Effector memory CD8-positive, alpha-beta T cell (primary cell): ENCODE measurements at places on chromosomes 2 and 18.
A peak's percentile ranks its signal among the peaks of the same experiment; 100 is the strongest.

GRCh38 chr2:68734688-68735525, at the start of gene ARHGAP25:
Gene ARHGAP25, plus strand, starts transcription at chr2:68734811. Its CDS starts 389 bp downstream, at chr2:68735200.
- peak; percentile 26 for DNase-seq

GRCh38 chr2:218393750-218394290, 5.8 kb upstream of the CTDSP1 start:
- peak; percentile 42 for DNase-seq

GRCh38 chr2:203758841-203759689, 52.6 kb downstream of the CD28 start:
- no peak for DNase-seq

DNA sequence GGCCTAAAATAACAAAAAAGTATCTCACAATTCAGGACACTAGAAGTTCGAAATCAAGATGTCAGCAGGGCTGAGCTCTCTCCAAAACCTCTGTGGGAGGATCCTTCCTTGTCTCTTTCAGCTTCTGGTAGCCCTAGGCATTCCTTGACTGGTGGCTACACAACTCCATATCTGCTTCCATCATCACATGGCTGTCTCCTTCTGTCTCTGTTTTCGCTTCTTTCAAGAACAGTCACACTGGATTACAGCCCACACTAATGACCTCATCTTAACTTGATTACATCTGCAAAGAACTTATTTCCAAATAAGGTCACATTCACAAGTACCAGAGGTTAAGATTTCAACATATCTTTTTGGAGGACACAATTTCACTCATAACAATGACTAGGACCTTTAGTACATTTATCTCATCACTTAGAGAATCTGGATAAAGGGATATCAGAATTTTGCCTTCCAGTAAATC, 275.2 kb downstream of the IRS1 start:
- DNase-seq = no peak

GRCh38 chr2:62369541-62370202, 136.3 kb downstream of the TMEM17 start:
- no peak for DNase-seq

- no peak for DNase-seq
Measured at GRCh38 chr18:374721-375168, 106.9 kb upstream of the THOC1 start.

DNA sequence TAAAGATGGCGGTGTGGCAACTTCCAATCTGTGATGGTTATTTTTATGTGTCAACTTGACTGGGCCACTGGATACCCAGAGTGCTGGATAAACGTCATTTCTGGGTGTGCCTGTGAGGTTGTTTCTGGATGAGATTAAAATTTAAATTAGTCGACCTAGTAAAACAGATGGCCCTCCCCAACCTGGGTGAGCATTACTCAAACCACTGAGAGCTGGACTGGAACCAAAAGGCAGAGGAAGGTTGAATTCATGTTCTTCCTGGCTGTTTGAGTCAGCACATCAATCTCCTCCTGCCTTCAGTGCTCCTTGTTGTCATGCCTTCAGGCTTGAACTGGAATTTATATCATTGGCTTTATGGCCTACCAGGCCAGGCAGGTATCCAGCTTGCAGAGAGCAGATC, 190.8 kb upstream of the RGPD4 start:
- DNase-seq = no peak

GRCh38 chr2:157339965-157340655, 14.5 kb upstream of the ERMN start:
- no peak for DNase-seq

GRCh38 chr2:184683911-184684310, 85.6 kb downstream of the ZNF804A start:
- no peak for DNase-seq

- DNase-seq = no peak
Measured at GRCh38 chr2:72028996-72029395, 118.7 kb downstream of the CYP26B1 start.

GRCh38 chr2:235575904-235576303, 82.1 kb downstream of the AGAP1 start:
- DNase-seq = no peak

DNA sequence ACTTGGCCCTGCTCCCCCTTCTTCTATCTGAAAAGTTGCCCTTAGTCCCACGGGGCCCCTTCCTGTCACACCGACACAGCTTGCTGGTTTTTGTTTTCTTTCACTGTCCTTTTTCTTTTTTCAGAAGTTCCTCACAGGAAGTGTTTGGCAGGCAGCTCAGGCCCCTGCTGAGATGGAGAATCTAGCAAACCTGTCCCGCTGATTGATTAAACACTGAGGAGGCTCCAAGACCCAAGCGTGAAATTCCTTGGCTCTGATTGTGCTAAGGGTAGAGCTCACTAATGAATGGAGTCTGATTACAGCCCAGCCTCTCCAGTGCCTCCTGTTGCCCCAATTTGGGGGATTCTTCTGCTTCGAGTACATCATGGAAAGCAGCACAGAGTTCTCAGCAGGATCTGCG, 365.9 kb upstream of the MEX3C start:
- no peak for DNase-seq

GRCh38 chr18:23784832-23785245, 95.6 kb downstream of the LAMA3 start:
- DNase-seq = no peak

DNA sequence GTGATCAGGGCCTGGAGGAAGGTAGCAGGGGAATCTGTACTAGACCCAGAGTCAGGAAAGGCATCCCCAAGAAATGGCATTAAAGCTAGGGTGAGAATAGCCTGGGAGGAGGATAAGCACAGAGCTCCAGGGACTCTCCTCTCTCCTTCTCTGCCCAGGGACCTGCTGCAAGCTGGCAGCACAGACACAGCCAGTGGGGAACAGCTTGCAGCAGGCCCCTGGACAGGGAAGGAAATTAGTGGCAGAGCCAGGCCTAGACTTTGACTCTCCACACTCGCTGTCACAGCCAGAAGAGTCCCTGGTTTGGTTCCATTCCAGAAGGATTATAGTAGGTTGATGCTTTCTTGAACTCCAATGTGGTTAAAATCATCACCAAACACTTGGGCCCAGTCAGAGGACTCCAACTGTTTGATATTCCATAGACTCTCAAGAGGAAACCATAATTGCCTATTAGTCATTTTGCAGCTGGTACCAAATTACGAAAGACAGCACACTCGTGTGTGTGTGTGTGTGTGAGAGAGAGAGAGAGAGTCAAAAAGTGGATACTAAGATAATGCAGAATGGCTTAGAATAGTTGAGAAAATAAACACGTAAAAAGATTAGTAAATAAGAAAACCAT, 95.5 kb upstream of the ATP8B1 start:
- DNase-seq = no peak

DNA sequence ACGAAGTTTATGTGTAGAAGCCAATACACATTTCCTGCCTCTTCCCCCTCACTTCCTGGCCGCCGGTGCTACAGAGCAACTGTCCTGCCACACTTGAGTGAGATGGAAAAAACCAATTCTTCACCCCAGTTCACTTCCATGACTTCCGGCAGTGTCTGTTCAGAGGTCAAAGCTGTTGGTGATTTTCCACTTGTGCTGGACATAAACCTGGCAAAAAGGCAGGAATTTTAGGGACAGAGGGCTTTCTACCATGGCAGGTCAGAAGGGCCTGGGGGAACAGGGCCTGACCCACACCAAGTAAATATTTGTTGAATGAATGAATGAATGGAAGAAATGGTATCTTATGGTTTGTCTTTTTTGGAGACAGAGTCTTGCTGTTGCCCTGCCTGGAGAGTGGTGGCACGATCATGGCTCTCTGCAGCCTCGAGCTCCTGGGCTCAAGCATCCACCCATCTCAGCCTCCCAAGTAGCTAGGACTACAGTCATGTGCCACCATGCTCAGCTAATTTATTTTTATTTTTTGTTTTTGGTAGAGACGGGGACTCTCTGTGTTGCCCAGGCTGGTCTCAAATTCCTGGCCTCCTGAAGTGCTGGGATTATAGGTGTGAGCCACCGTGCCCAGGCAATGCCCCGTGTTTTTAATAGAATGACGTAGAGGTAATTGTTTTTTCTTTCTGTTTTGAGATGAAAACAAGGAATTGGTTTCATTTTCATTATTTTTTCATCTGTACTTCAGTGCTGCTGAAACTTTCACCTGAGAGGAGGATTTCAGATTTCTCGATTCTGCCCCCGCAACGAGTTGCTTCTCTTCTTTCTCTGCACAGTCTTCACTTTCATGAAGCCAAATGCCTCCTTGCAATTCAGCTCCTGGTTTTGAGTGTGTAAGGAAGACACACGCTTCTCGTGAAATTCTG, 48.0 kb upstream of the LPIN2 start:
- peak; percentile 38 for DNase-seq

GRCh38 chr2:145220496-145220895, 700.6 kb upstream of the ZEB2 start:
- DNase-seq = no peak

- DNase-seq = no peak
Measured at GRCh38 chr2:75411574-75411973, 149.2 kb downstream of the EVA1A start.
